HFFc6 (cell line): ENCODE measurements at places on chromosomes 3 and 15. TPM values are rescaled to one million over a fixed set of nuclear protein-coding genes. Genes with fewer than 3 reads are reported as not detected.
A peak's percentile ranks its signal among the peaks of the same experiment; 100 is the strongest.

GRCh38 chr3:123930445-123930844, 30.6 kb downstream of the CCDC14 start:
- H3K4me1 ChIP-seq = peaks cover under 1% of the 10 kb centered on the region; the same call in 1 of the 2 replicates
- H3K27ac ChIP-seq = no peak overlapping the region
- H3K27me3 ChIP-seq = no peaks in the 10 kb centered on the region
- H3K36me3 ChIP-seq = peaks cover 42% of the 10 kb centered on the region
- no peak overlapping the region for H3K4me3 ChIP-seq

- no peak for DNase-seq
- H3K36me3 ChIP-seq = peaks cover 10% of the 10 kb centered on the region
- no peak overlapping the region for H3K27ac ChIP-seq
- H3K4me1 ChIP-seq = peaks cover 25% of the 10 kb centered on the region
- no peaks in the 10 kb centered on the region for H3K27me3 ChIP-seq
These were observed 62.8 kb downstream of the RFX7 start for GRCh38 chr15:56180851-56181250.

- H3K27ac ChIP-seq = peak overlapping the region; percentile 5; the same call in 1 of the 2 replicates
- DNase-seq = no peak
- peaks cover 5% of the 10 kb centered on the region; the same call in 1 of the 2 replicates for H3K36me3 ChIP-seq
- H3K4me3 ChIP-seq = no peak overlapping the region
- peaks cover 40% of the 10 kb centered on the region for H3K4me1 ChIP-seq
These were observed 573.0 kb downstream of the MECOM start for GRCh38 chr3:169090559-169090958.

DNA sequence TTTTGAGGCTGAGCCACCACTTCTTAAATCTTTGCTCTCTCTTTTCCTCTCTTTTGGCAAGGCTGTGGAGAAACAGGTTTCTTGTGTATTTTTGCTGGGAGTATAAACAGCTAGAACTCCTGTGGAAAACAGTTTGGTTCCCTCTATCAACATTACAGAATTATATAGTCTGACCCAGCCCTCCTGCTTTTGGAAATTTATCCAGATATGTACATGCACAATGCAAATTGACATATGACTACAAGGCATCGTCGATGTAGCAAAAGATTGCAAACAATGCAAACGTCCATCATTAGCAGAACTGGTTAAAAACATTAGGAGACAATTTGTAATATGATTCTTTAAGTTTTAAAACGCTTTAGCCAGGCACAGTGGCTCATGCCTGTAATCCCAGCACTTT, 12.5 kb upstream of the MYO1E start:
- no peak overlapping the region for H3K4me3 ChIP-seq
- no peaks in the 10 kb centered on the region for H3K27me3 ChIP-seq
- H3K4me1 ChIP-seq = peaks cover 20% of the 10 kb centered on the region

DNA sequence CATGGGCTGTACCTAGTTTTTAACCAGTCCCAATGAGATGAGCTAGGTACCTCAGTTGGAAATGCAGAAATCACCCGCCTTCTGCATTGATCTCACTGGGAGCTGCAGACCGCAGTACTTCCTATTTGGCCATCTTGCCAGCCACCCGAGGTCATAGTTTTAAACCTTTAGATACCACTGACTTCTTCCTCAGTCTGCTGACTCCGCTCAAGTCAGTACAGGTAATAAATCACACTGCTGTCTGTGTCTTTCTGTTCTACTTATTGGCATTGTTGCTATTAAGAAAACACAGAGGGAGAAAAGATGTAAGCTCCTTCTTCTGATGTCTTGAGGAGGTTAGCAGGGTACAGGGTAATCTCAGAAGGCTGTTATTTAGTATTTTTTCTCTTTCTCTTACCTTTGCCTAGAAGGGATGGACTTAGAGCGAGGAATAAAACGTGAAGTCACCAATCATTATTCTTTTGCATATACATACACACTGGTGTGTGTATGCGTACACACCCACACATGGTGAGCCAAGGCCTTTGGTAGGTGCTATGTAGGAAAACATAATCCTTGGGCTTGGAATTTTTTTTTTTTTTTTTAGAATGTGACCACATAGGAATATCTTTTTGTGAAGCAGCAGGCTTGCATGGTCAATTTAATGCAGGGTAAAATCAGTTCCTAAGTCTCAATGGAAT, 197.2 kb downstream of the EDEM1 start:
- DNase-seq = no peak
- H3K27ac ChIP-seq = no peak overlapping the region
- no peaks in the 10 kb centered on the region for H3K27me3 ChIP-seq
- H3K4me1 ChIP-seq = no peaks in the 10 kb centered on the region
- no peak overlapping the region for H3K4me3 ChIP-seq

DNA sequence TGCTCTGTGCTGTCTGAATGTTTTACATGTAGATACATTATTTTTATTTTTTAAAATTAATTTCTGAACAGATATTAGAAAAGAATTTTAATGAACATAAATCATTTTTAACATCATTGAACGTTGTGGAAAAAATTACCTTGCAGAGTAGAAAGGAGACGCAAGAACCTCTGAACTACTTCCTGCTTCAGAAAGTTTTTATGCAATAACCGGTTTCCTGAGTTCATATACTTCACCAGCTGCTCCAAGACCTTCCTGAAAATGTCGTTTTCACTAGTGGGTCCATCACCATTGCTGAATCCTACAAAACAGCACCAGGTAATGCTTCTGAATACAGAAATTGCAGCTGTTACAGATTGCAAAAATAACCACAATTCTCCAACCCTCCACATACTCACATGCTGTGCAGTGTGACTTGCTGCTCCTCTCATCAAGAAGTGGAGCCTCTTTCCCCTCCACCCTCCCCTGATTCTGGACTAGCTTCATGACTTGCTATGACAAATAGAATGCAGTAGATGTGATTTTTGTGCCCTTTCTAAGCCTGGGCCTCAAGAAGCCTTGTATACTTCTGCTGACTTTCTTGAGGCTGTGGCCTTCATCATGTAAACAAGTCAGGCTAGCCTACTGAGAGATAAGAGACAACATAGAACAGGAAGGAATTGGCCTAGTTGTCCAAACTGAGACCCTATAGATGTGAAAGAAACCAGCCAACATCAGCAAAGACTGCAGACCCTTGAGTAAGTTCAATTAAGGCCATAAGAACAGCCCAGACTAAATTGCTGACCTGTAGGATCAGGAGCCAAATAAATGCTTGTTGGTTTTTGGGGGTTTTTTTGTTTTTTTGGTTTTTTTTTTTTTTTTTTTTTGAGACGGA, 80.4 kb downstream of the TRANK1 start:
- H3K27me3 ChIP-seq = no peaks in the 10 kb centered on the region; the same call in none of the 2 replicates
- DNase-seq = no peak
- no peaks in the 10 kb centered on the region for H3K4me1 ChIP-seq
- H3K4me3 ChIP-seq = no peak overlapping the region

- H3K4me1 ChIP-seq = peaks cover 92% of the 10 kb centered on the region
- peaks cover 25% of the 10 kb centered on the region for H3K36me3 ChIP-seq
- DNase-seq = no peak
- H3K4me3 ChIP-seq = no peak overlapping the region
- H3K27me3 ChIP-seq = no peaks in the 10 kb centered on the region; the same call in none of the 2 replicates
These were observed 129.4 kb downstream of the LPP start for GRCh38 chr3:188283347-188283746.

- no peaks in the 10 kb centered on the region for H3K4me1 ChIP-seq
- H3K4me3 ChIP-seq = no peak overlapping the region
- H3K27me3 ChIP-seq = no peaks in the 10 kb centered on the region
- no peaks in the 10 kb centered on the region for H3K36me3 ChIP-seq
- no peak for DNase-seq
- H3K27ac ChIP-seq = no peak overlapping the region
These were observed 265.0 kb downstream of the IL20RB start for GRCh38 chr3:137222736-137223225.

DNA sequence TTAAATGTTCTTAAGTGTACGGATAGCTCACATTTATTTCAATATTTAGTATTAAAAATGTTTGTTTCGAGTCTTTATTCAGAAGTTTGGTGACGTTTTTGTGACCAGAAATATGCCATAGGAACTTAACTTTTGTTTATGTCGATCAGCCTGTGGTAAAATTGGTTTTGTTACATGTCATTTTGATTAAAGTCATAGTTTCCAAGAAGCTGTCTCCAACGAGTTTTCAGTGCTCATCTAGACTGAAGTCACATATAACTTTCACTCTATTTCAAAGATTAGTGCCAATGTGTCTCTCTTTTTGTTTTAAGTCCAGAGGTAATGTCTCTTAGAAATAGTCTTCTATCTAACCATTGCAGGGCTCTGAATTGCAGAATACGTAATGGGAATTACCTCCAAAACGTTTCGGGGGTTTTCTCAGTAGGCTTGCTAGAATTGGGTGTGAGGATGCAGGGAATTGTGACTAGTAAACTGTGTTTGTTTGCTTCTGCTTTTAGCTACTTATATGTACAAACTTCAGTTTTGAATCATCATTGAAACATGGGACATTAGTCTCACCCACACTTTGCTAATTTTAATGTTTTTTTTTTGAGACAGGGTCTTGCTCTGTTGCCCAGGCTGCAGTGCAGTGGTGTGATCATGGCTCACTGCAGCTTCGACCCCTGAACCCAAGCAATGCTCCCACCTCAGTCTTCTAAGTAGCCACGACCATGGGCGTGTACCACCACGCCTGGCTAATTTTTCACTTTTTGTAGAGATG, 3.0 kb downstream of the BUB1B start:
- H3K4me1 ChIP-seq = peaks cover 5% of the 10 kb centered on the region
- H3K27ac ChIP-seq = no peak overlapping the region
- H3K27me3 ChIP-seq = no peaks in the 10 kb centered on the region
- no peak for DNase-seq
- peaks cover 11% of the 10 kb centered on the region for H3K36me3 ChIP-seq

DNA sequence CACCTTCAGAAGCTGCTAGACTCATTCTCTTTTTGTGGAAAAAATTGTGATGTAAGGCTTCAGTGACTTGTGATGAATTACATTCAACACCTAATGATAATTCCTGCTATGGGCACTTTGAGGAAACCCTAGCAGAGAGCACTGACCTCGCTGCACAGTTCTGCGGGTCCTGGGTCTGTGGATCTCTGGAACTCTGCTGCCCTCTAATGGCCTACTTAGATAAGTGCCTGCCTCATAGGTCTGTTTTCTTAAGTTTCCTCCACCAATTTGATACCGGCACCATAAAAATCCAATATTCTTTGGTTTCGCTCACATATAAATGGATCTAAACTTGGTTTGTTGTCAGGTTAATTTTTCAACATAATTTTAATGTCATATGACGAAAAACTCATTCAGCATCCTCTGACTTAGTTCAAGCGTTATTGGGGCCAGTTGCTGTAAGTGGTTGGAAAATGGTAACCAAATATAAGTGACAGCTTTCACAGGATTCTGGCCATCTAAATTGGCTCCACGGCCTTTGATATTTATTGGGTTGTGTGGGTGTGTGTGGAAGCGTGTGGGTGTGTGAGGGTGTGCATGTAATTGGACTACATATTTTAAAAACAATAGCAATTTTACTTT, 10.4 kb downstream of the SLITRK3 start:
- no peak overlapping the region for H3K27ac ChIP-seq
- no peak overlapping the region for H3K4me3 ChIP-seq
- H3K36me3 ChIP-seq = no peaks in the 10 kb centered on the region
- peaks cover 1% of the 10 kb centered on the region; the same call in 1 of the 2 replicates for H3K27me3 ChIP-seq
- DNase-seq = peak; percentile 24
- no peaks in the 10 kb centered on the region for H3K4me1 ChIP-seq

DNA sequence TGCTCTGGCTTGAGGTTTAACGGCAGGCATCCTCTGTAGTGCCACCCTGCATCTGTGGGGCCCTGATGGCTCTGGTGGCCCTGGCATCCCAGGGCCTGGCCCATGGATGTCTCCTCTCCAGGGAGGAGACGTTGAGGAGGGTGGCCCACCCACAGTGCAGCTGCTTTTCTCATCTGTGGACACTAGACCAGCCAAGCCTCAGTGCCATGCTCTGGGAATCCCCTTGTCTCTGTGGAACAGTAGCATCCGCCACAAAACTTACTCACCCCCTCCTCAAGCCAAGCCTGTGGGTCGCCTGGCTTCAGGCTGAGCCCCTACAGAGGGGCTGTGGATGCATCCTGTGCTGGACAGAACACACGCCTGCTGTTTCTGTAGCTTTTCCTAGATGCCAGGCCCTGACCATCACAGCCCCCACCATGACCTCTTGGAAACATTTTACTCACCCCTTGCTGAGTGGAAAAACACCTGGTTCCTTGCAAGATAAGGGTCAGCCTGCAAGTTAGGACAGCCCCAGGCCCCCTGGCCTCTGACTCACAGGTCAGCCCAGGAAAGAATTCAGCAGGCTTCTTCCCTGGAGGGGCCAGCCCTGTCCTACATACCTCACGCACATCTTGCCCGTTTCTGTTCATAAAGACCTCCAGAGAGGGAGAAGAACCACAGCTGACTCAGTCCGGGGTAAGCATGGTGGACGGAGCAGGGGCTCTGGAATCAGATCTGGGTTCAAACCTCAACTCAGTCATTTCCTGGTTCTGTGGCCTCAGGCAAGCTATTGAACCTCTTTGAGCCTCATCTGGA, 19.0 kb downstream of the PAK6 start:
- peak; percentile 29 for DNase-seq
- peaks cover 24% of the 10 kb centered on the region for H3K27me3 ChIP-seq
- no peak overlapping the region for H3K4me3 ChIP-seq

DNA sequence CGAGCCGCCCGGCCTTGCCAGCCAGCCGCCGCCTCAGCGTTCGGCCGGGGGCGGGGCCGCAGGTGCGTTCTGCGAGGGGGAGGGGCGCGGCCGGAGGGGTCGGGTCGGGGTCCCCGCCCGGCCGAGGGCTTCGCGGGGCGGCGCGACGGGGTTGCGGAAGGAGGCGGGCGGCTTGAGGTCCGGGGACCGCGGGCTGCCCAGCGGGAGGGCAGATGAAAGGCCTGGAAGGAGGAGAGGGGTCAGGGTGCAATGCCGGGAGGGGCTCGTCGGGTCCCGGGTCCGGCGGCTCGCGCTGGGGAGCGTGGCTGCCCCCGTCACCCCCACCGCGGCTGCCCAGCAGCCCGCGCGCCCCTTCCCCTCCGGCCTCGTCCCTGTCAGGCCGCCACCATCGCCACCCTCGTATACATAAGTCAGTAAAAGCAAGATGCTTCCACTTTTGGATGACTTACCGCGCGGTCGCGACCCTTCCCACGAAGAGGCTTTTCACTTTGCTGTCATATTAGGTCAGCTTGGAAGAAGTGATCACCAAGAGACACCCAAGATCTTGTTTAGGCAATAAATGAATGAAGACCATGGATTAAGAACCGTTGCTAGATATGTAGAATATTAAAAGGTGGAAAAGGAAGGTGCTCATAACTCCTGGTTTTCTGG, 620 bp upstream of the ANP32A start:
- peaks cover 6% of the 10 kb centered on the region for H3K36me3 ChIP-seq
- peak overlapping the region; percentile 98 for H3K4me3 ChIP-seq
- peak overlapping the region; percentile 92 for H3K27ac ChIP-seq
- peaks cover 2% of the 10 kb centered on the region for H3K27me3 ChIP-seq
- no peak for DNase-seq

GRCh38 chr3:131711114-131711768, 208.5 kb upstream of the MRPL3 start:
- peaks cover 33% of the 10 kb centered on the region for H3K4me1 ChIP-seq
- no peaks in the 10 kb centered on the region for H3K36me3 ChIP-seq
- H3K27ac ChIP-seq = no peak overlapping the region
- no peak overlapping the region for H3K4me3 ChIP-seq

The SENP5 gene
- 28.2 to 30.7 TPM (median 30.6 TPM) in 3 replicates for total RNA-seq

The COL6A5 gene
- not detected in 3 replicates for total RNA-seq

The CACNA1D gene
- total RNA-seq = not detected in 2 replicates
